CD4-positive, alpha-beta T cell (primary cell): ENCODE measurements at places on chromosomes 11 and 22.

GRCh38 chr11:69357458-69358397, 63.8 kb downstream of the MYEOV start:
- DNase-seq, result no peak

GRCh38 chr11:17827006-17827405, 92.4 kb downstream of the KCNC1 start:
- no peak for DNase-seq

DNA sequence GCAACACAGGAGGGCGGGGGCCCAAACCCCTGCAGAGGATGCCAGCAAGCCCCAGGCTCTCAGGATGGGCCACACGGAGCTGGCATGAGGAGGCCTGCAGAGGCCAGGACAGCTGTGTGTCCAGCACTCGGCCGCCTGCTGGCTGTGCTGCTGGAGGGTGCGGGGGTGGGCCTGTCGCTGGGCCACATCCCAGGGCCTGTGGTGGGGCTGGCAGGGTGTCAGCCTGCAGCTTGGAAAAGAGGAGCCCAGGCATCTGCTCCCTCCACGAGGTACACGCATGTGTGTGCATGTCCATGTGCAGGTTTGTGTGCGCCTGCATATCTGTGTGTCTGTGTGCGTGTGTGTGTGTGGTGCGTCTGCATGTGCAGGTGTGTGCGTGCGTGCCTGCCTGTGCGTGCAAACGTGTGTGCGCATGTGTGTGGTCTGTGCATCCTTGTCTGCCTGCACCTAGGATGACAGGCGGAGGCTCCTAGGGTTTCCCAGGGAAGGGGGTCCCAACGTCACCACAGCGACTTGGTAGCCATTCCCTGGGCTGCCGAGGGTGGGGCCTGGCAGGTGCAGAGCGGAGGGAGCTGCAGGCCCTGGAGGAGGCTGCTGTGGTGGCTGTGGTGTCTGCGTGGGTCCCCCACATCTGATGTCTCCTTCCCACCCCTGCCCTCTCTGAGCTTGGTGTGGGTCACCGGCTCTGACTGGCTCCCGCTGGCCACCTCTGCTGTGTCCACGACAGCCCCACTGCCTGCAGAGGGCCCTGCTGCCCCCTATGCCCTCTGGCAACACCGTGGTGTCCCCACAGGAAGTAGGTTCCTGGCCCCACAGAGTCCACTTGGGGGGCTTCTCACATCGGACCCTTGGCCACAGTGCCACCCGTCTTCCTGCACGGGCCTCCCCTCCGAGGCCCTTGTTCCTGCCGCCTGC, 17.1 kb downstream of the BRSK2 start:
- no peak for DNase-seq

GRCh38 chr11:70322666-70323065, 52.2 kb downstream of the PPFIA1 start:
- no peak for DNase-seq

DNA sequence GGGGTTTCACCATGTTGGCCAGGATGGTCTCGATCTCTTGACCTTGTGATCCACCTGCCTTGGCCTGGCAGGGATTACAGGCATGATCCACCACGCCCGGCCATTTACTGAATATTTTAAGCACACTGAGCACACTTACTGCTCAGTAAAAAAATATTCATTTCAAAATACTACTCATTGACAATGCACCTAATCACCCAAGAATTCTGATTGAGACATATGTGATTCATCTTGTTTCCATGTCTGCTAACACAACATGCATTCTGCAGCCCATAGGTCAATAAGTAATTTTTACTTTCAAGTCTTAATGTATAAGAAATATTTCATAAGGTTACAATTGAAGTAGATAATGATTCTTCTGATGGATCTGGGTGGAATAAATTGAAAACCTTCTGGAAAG, 4.2 kb upstream of the OR52J3 start:
- DNase-seq, result no peak

- DNase-seq, result no peak
These were observed 223.8 kb downstream of the LRRC4C start for GRCh38 chr11:41235668-41236067.

GRCh38 chr11:67997475-67997921, 6.4 kb downstream of the UNC93B1 start:
- DNase-seq, result no peak
